ENCODE measurements at places on chromosomes 7 and 10.

DNA sequence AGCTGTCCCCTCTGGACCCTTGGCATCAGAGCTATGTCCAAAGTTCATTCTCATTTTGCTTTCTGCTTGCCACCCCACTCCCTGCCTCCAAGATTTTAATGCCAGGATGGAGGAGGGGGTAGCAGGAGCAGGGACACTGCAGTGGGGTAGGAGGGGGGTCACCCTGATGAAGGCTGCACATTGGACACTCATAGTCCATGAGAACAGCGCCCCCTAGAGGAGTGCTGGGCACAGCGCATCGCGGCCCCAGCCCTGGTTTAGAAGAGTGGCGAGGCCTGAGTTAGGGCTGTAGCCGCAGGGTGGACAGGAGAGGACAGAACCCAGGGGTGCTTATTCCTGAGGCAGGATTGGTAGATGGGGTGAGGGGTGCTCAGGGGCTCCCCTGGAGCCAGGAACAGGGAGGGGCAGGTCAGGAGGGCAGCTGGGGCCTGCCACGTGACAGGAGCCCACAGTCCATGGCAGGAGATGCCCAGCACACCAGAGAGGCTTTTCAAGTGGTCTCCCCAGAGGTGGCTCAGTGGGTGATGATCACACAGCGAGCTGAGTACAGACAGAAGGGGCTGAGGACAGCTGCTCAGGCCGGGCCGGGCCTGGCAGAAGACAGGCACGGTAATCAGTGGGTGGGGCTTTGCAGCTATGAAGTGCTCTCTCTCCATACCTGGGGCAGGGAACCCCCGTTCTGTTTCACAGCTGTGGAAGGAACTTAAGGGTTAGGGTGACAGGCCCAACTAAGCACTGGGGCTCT lies 71.4 kb downstream of the NEURL1 start:
- peak; percentile 45 for DNase-seq

DNA sequence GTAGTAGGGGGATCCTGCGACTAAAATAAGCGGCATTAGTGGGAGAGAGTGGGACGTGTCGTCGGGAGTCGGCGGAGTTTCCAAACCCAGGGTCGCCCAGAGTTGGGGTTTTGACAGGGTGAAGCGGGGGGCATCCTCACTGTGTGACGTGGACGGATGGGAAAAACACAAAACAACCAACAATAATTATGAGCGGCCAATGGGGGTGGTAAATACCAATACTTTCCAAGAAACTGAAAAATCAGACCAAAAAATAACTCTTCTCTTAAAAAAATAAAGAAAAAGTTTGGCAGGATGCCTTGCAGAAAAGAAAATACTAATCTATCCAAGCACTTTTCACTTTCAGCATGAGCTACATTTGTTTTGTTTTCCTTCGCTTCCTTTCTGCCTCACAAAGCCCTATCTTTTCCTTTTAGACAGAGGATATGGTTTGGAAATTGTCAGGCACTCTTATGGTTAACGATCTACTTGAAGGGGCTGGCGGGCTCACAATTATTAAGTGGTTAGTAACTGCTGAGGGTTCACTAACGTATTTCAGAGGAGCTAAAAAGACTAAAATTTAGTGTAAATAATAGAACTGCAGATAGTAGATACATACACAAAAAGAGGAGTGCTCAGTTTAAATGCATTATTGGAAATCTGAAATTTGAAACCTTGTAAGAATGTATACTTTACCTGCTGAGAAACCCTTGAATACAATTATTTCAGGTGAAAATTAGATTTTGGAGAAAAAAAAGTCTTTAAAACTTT lies 802 bp upstream of the CDK6 start:
- peak; percentile 30 for DNase-seq

GRCh38 chr7:137606061-137606674 lies 240.6 kb downstream of the DGKI start:
- peak; percentile 66 for DNase-seq

DNA sequence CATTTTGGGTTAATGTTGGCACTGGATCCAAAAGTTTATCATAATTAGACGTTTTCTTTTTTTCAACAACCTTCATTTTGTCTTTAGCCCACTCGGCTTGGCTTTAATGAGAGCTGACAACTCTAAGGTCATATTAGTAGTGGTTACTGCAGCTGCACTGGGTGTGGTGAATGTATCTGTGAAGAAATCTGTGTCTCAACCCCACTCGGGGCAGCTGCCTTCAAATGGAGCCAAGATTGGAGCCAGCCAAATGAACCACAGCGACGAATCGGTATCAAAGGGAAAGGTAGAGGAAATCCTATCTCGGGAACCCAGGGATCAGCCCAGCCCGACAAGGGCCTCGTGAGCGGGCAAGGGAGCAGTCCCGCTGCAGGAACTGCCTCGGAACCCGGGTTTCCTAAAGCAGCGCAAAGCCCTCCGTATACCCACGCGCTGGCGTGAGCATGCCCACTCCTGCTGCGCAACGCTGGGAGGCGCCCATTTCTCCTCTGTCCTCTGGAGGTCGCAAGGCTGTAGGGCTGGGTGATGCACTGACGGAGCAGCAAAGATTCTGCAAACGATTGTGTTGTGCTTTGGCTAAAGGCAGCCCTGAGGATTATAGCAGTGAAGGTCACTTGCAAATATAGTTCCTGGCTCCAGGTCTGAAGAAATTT lies 98.7 kb upstream of the MBL2 start:
- no peak for DNase-seq

DNA sequence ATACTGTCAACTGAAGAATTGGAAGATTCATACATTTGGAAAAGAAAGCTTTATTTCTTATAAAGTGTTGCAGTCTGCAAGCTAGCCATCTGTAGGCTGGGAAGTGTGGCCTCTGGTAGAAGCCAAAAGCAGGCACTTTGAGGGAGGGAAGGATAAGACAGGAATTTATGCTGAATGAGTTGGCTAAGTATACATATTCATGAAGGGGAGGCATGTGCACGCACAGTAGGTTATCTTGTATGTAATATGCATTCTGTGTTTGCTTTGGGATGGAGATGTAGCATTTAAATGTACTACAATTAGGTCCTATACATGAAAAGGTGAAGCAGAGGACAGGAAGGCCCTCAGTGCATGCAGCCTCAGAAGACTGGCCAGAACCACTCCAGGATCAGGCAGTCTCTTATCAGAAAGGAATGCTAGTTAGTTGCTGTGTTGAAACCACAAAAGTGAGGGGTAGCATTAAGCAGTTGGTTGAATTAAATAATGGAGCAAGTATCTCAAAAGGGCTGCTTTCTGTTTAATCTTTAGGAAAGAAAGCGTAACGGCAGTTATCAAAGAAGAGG lies 40.9 kb downstream of the MYO3A start:
- DNase-seq, result no peak

DNA sequence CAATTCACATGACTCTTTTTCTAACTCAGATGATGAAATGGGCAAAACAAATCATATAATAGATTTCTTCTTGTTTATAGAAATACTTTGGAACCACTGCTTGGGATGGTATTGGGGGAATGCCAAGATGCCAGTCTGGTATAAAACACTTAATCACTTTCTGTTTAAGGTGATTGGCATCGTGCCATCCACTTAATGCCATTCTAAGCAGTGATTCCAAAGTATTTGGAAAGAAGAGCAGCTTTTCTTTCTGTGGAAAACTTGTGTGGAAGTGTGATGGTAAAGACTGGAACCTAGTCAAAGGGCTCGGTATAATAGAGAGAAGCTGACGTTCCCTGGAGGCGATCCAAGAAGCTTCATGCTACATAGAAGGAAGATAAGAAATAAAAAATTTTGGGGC lies 120.6 kb downstream of the TMEM26 start:
- DNase-seq, result no peak

GRCh38 chr10:65291286-65291685 lies 1634.5 kb upstream of the LRRTM3 start:
- DNase-seq, result no peak

DNA sequence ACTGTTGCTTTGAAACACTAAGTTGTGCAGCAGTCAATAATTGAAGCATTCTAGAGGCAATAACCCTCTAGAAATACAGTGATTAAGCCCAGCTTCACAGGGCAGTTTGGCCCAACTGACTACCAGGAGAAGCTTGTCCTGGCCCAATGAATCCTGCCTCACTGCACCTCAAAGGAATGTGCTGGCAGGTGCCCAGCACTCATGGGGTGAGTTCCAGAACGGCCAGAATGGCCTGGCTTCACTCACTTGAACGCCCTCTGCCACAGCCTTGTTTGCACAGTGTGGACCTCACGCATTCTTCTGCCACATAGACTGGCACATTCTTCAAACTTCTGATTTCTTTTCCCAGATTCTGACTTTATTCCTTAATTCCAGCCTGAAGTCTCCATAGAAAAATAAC lies 6.6 kb upstream of the ITIH2 start:
- DNase-seq, result no peak

GRCh38 chr7:140643416-140643815 lies 2.8 kb upstream of the DENND2A start:
- no peak for DNase-seq

- DNase-seq, result no peak
Observed at GRCh38 chr10:75951627-75952026, 520.2 kb downstream of the LRMDA start.

- no peak for DNase-seq
Observed at GRCh38 chr10:60980997-60981396, 37.0 kb upstream of the RHOBTB1 start.

DNA sequence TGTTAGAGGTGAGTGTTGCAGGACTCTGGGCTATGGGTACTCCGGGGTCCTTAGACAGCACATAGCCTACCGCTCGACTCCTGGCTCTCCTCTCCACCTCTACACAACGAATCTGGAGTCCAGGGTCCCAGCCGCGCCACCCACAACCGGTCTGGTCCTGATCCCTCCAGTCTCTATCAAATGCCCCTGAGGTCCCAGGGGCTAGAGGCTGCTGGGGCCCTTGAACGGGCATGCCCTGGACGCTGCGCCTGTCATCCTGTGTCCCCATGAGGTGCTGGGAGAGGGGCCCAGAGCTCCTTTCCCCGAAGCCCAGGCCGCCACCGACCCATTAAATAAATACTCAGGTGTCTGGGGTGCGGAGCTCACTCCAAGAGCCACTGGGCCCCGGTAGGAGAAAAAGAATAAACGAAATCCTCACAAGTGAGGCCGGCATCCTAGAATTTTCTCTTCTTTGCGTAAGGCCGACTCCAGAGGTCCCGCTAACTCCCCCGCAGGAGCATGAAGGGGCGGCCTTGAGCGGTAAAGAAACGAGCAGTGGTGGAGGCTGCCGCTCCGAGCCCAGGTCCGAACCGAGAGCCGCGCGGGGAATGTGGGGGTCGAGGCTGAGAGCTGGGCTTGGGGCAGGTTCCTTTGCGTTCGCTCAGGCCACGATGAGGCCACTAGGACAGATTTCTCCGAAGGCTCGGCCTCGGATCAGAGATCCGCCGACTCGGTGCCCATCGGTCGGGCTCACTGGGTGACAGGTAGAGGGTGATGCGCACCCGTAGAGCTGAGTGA lies 166.7 kb downstream of the NRF1 start:
- DNase-seq, result no peak

- DNase-seq, result no peak
Observed at GRCh38 chr10:85611093-85611740, 755.4 kb downstream of the GRID1 start.

DNA sequence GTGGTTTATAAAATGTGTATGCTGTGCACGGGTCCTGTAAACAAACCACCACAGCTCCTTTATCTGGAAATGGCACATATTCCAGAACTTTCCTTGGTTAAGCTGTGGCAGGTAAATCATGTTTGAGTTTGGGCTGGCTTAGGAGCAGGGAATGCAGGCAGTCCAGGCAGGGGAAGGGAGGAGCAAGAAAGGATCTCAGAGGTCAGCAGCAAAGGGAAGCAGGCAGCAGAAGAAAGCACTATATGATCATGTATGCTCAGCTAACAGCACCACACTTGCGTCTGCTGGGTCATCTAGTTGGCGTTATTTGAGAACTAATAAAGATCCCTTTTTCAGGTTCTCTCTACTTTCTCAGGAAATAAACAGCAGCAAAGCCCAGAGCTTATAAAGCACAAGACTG lies 7.8 kb downstream of the ICA1 start:
- no peak for DNase-seq

DNA sequence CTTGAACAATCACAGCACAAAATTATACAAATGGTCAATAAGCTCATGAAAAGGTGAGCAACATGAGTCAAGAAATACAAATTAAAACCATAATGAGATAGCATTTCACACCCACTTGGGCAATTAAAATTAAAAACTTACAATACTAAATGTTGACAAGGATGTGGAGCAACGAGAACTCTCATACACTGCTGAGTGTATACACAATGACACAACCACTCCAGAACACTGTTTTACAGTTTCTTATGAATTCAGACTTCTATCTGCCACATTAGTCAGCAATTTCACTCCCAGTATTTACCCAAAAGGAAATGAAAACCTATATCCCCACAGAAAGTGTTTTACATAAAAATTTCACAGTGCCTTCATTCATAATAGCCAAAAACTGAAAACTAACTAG lies 31.1 kb downstream of the GDI2 start:
- no peak for DNase-seq

DNA sequence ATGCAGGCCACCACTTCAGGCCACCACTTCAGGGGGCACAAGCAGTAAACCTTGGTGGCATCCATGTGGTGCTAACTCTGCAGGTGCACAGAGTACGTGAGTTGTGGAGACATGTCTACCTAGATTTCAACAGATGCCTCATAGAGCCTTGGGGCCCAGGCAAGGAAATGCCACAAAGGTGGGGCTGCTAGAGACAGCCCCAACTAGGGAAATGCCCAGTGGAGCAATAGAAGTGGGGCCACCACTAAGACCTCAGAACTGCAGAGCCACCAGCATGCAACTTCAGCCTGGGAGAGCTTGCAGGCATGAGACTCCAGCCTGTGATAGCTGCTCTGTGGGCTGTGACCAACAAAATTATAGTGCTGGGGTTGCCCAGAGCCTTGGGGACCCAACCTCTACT lies 107.6 kb downstream of the DNAJC1 start:
- DNase-seq, result no peak

DNA sequence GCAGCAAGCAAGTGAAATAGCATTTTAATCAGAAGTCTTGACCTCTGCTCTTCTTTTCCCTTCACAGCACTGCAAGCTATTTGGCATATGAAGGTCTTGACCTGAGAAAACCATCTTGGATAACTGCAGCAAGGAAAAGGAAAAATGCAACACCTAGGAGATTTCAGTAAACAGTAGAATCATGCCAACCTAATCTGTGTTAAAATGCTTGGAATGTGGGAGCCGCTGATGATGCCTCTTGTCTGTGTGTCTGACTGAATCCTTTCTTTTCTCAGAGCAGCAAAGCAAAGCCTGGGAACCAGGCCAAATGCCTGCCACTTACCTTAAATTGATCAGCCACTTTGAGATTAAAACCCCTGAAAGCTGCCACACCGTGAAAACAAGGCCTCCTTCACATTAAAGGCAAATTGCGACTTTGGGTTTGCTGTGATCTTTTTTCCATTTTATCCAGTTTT lies 80.4 kb upstream of the CDK6 start:
- peak; percentile 74 for DNase-seq

- no peak for DNase-seq
Observed at GRCh38 chr10:75967491-75967890, 536.1 kb downstream of the LRMDA start.

- DNase-seq, result no peak
Observed at GRCh38 chr10:122530177-122530576, 30.4 kb upstream of the DMBT1 start.
